Stimulated activated CD4-positive, alpha-beta T cell treated with anti-CD3 and anti-CD28 coated beads, Interleukin-2, amount 100 ng/mL, for 48 hours (primary cell): ENCODE measurements at places on chromosomes 4 and X.

DNA sequence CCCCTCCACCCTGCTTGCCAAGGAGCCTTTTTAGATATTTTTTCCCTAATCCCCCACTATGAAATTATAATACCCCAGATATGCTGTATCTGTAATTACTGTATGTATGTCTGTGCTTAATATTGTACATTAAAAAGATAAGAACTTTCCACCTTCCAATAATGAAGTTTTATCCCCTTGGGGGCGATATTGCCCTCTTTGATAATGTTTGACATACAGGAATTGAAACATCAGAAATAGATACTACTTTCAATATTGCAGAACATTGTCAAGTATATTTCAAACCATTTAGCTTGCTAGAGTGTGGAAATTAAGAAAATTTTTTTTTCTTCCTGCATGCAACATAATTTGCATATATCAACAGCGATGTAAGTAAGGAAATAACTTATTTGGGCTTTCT, 58.9 kb downstream of the NAF1 start:
- DNase-seq = no peak

DNA sequence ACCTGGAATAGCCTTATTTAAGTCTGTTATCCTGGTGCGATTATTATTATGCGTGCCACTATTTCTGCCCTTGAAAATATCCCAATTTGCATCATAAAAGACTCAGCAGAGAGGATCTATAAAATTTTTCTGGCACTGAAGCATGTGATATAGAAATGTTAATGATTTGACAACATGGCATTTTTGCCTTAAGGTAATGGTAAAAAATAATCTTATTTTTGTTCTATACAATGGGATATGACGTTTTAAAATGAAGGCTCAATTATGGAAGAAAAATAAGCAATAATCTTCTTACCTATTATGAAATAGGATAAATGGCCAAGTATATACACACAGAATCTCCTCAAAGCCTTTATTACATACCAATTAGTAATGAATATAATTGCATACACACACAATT, 113.5 kb downstream of the PDGFC start:
- no peak for DNase-seq

DNA sequence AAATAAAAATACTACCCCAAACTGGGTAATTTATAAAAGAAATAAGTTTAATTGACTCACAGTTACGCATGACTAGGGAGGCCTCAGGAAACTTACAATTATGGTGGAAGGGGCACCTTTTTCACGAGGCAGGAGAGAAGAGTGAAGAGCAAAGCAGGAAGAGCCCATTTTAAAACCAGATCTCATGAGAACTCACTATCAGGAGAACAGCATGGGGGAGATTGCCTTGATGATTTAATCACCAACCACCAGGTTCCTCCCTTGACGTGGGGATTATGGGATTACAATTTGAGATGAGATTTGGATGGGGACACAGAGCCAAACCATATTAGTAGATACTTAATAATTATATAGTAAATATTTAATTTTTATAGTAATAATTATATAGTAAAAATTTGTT, 10.1 kb downstream of the CISD2 start:
- no peak for DNase-seq

DNA sequence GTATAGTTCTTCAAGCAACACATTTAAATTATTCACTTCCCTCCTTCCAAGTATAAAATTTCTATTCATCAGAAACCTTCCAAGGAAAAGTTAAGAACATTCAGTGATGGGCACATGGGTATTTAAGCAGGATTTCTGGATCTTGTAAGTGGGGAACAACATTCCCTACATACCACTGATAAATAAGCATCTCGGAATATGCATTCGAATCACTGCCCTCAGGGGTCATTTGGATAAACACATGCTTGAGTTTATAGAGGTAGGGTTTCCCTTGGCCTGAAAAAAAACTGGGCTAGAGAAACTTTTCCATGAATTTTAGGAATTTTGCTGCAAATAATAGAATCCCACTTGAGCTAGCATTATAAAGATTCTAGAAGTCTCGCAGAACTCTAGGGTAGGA, 143.9 kb downstream of the SOX3 start:
- DNase-seq = no peak

GRCh38 chrX:106931831-106932491, 11.8 kb downstream of the CLDN2 start:
- no peak for DNase-seq

GRCh38 chr4:37922328-37922727, 31.4 kb downstream of the TBC1D1 start:
- no peak for DNase-seq

GRCh38 chr4:173093361-173093760, 75.2 kb upstream of the GALNT7 start:
- no peak for DNase-seq

- DNase-seq = no peak
Observed at GRCh38 chr4:183190900-183191527, 92.0 kb downstream of the WWC2 start.

GRCh38 chr4:159103384-159103990, 608 bp downstream of the RAPGEF2 start:
- DNase-seq = peak; percentile 32

DNA sequence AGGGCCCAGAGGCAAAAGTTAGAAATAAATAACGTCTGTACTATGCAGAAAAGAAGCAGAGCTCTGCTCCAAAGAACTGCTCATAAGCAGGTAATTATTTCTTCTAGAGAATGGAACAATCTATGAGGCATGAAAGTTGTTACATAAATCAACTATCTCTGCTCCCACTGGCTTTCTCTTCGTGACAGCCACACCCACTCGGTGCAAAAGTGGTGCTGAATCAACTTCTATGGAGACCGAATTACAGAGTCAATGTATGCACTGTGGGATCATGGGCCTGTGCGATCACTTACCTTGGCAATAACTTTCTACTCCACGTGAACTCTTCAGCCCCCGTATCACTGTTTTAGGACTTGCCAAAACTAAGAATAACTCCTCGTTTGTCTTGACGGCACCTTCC, 99.4 kb upstream of the ATXN3L start:
- DNase-seq = no peak

GRCh38 chrX:153640736-153641575, 6.0 kb upstream of the DUSP9 start:
- DNase-seq = no peak

DNA sequence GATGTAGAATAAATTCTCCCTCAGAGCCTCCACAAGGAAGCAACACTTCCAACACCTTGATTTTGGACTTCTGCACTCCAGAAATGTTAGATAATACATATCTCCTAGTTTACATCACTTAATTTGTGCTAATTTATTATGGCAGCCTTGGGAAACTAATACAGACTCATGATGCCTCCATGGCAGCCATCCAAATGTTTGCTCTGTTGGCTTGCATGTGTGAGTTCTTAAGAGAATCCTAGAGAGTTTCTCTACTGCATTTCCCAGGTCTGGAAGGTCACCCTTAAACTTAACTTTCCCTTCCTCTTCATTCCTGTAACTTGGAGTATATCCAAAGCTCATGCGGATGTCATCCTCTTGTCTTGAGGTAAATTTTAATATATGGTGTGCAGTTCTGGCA, 956.1 kb downstream of the ADGRL3 start:
- no peak for DNase-seq

GRCh38 chrX:36721990-36722389, 286.2 kb upstream of the FAM47C start:
- DNase-seq = no peak

DNA sequence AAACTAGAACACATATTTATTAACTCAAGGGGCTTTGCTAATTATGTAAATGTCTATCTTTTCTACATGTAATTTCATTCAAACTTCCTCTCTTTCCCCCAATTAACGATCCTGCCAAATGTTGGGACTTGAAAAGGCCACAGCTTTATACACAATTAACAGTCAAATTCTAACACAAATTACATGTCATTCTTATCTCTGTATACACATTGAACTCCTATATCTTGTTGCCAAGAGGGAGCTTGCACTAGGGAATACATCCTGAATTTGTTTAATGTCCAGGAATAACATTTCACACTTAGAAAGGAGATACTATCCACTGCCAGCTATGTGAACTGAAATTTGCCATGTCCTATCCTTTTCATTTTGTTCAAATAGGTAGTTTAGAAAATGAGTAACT, 38.9 kb upstream of the MAB21L2 start:
- no peak for DNase-seq

- DNase-seq = no peak
Observed at GRCh38 chrX:48969471-48969870, 2.2 kb downstream of the KCND1 start.
